Muscle of arm (tissue), 14 donors: ENCODE measurements at places on chromosomes 1 and 21. TPM values are rescaled to one million over a fixed set of nuclear protein-coding genes. Genes with fewer than 3 reads are reported as not detected.

GRCh38 chr1:46681333-46682034 is 9.8 kb downstream of the TEX38 start:
- DNase-seq = no peak

DIO1 gene
- polyA plus RNA-seq = 0.61 TPM

DNA sequence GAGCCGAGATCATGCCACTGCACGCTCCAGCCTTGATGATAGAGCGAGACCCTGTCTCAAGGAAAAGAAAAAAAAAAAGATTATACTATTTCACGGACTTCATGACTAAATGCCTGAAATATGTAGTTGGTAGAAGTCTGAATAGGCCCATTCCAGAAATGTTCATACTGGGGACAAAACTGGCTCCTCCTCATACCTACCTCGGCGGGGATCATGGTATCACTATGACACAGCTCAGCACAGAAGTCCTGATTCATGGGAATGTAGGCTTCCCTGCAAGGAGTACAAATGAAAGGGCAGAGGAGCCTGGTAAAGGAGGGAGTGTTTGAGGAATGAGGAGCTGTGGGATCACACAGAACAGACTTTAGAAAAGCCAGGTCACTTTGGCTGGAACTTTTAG is 5.0 kb downstream of the SPATA46 start:
- no peak for DNase-seq

GRCh38 chr1:186985889-186986491 is 157.2 kb downstream of the PLA2G4A start:
- peak; percentile 71 for DNase-seq

DNA sequence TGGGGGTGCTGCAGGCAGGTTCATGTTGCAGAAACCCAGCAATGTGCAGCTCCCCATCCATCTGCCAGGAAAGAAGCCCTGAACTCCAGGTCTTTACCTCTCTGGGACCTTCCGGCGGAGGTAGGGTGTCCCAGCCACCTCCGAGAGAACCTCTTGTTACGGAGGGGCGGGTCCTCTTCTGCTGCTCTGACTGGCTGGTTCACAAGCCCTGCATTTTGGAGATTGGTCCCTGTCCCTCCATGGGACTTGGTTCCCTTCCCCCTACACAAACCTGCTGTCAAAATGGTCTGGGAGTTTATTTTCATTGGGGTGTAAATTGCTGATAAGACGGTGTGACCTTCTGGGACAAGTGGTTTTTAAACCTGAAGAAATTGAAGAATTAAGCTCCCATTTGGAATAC is 8.0 kb upstream of the CELSR2 start:
- no peak for DNase-seq

GRCh38 chr1:46030876-46031660 is 101.4 kb downstream of the PIK3R3 start:
- no peak for DNase-seq

- no peak for DNase-seq
Measured at GRCh38 chr1:66119148-66119547, 326.5 kb downstream of the PDE4B start.

TFF2 gene
- not detected for polyA plus RNA-seq

GRCh38 chr1:22450351-22451021 is 1.2 kb upstream of the ZBTB40 start:
- DNase-seq = no peak

OLIG2 gene
- not detected for polyA plus RNA-seq

KANK4 gene
- polyA plus RNA-seq = 11.1 TPM

GRCh38 chr1:91745640-91746373 is 140.1 kb downstream of the TGFBR3 start:
- DNase-seq = no peak

GRCh38 chr1:216824511-216824910 is 101.3 kb upstream of the ESRRG start:
- DNase-seq = no peak

DNA sequence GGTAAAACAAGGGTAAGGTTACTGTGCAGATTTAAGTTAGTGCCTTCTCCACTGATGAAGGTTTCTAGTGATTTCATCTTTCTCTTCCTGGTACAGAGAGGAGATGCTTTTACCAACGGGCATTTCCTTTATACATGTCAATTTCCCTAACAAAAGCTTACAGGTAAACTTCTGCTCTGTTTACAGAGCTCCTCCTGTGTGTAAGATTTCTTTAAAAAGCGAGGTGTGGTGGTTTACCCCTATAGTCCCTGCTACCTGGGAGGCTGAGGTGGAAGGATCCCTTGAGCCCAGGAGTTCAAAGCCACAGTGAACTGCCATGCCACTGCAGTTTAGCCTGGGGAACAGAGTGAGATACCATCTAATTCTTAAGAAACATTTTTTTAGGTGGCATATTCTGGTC is 40.7 kb upstream of the GORAB start:
- DNase-seq = no peak

DNA sequence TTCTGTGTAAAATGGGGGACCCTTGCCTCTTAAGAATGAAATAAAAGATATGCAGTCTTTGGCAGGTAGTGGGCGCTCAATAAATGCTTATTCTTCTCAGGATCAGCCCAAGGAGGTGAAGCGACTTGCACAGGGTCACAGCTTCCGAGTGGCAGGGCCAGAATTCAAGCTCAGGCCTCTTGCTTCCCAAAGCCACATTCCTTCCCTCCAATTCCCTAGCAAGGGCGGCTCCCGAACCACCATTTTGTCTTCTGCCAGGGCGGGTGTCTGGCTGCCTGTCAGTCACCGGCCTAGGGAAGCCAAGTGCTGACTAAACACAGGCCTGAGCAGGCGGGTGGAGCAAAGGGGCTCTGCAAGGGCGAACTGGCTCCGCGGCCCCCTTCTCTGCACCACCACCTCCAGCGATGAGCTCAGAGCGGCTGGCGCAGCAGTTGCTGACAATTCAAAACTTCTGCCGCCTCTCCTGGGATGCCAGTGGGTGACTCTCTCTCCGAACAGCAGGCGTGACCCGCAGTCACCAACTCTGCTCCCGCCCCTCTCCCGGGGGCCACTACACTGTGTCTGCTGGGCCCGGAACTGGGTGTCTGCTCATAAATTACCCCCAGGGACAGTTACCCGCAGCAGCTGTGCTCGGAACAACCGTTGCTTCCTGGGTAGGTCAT is 10.8 kb downstream of the GPR3 start:
- DNase-seq = peak; percentile 73

DNA sequence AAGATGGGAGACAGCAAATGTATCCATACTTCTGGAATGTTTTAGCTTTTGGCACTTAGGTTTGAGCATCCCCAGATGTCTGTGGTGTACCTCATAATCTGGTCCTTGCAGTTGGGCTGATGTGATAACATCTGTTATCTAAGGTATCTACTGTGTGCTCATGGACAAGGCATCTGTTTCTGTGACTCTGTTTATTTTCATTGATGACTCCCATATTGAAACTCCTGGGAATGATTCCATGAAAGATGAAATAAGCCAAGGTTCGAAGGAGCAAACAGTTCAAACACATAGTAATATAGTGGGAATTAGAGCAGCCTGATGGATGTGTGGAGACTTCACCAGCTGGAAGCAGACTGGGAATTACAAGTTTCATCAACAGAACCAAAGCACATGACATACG is 20.7 kb upstream of the TRIM45 start:
- no peak for DNase-seq

CBS gene
- polyA plus RNA-seq = 1.3 TPM

MATN1 gene
- polyA plus RNA-seq = 1.1 TPM

DAB1 gene
- polyA plus RNA-seq = 5.1 TPM
